ENCODE measurements at places on chromosomes 13 and 19. TPM values are rescaled to one million over a fixed set of nuclear protein-coding genes. Genes with fewer than 3 reads are reported as not detected.

GRCh38 chr13:30774214-30774730, 38.9 kb downstream of the ALOX5AP start:
- no peaks in the 10 kb centered on the region for H3K4me1 ChIP-seq
- no peak for DNase-seq
- no peaks in the 10 kb centered on the region for H3K36me3 ChIP-seq
- no peak overlapping the region for H3K4me3 ChIP-seq
- no peaks in the 10 kb centered on the region for H3K27me3 ChIP-seq
- H3K27ac ChIP-seq = no peak overlapping the region

GRCh38 chr19:37127999-37128820, 44.3 kb downstream of the ZNF585A start:
- DNase-seq = no peak
- H3K36me3 ChIP-seq = peaks cover 17% of the 10 kb centered on the region
- no peaks in the 10 kb centered on the region for H3K4me1 ChIP-seq

GRCh38 chr13:90455823-90456222, 891.7 kb upstream of the MIR17HG start:
- H3K4me3 ChIP-seq = no peak overlapping the region
- no peaks in the 10 kb centered on the region for H3K36me3 ChIP-seq

DNA sequence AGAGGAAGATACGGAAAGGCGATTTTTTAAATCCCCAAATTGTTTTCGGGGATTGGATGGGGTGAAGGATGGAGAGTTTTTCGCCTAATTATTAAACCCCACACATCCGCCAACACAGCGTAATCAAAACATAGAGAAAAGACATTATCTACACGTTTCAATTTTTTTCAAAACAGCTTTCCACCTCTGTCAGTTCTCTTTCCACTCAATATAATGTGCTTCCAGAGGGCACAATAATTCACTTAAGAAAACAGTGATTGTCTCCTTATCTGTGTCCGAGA, 435 bp upstream of the OBI1 start:
- H3K27me3 ChIP-seq = no peaks in the 10 kb centered on the region
- no peaks in the 10 kb centered on the region for H3K36me3 ChIP-seq
- H3K4me1 ChIP-seq = peaks cover 7% of the 10 kb centered on the region
- H3K4me3 ChIP-seq = peak overlapping the region; percentile 95

DNA sequence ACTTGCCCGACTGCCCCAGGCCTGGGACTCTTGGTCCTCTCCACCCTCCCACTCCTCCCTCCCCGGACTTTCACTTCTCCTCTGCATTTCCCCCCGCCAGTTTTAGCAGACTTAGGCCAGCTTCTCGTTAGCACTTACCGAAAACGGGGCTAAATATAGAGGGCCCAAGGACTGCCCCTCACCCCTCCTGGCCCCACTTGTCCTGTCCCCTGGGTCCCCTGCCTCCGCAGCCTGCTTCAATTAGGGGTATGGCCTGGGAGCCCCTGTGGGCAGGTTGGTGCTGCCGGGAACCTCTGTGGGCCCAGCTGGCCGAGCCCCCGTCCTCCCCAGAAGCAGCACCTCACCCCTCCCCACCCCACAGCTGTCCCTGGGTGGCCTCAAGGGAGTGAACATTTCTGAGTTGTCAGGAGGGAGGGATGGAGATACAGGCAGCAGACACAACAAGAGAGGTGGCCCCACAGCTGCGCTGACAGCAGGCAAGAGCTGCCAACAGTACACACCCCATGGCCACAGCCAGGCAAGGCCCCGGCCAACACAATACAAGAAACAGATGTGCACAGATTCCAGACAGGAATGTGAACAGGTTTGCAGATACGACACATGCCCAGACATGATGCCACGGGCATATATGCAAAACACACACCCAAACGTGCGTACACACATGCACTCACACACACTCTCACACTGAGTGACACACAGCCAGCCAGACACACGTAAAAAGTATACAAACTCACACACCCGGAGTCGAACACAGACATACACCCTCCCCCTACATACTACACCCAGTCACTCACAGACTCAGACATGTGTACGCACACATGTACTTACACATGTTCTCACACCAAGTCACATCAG, 2.6 kb downstream of the POU2F2 start:
- no peaks in the 10 kb centered on the region for H3K36me3 ChIP-seq
- no peak overlapping the region for H3K27ac ChIP-seq
- DNase-seq = peak; percentile 84
- no peak overlapping the region for H3K4me3 ChIP-seq
- peaks cover 18% of the 10 kb centered on the region for H3K27me3 ChIP-seq

- H3K27me3 ChIP-seq = no peaks in the 10 kb centered on the region
- DNase-seq = no peak
- no peak overlapping the region for H3K27ac ChIP-seq
- H3K36me3 ChIP-seq = no peaks in the 10 kb centered on the region
Measured at GRCh38 chr13:106415971-106416370, 119.5 kb downstream of the EFNB2 start.

- H3K27me3 ChIP-seq = no peaks in the 10 kb centered on the region
- no peak overlapping the region for H3K27ac ChIP-seq
- H3K36me3 ChIP-seq = no peaks in the 10 kb centered on the region
- no peaks in the 10 kb centered on the region for H3K4me1 ChIP-seq
- DNase-seq = no peak
- no peak overlapping the region for H3K4me3 ChIP-seq
Measured at GRCh38 chr19:3612330-3612729, 5.7 kb upstream of the TBXA2R start.

- H3K27ac ChIP-seq = no peak overlapping the region
- H3K27me3 ChIP-seq = no peaks in the 10 kb centered on the region
- H3K36me3 ChIP-seq = no peaks in the 10 kb centered on the region
- H3K4me1 ChIP-seq = no peaks in the 10 kb centered on the region
Measured at GRCh38 chr13:28574617-28575142, 79.8 kb upstream of the FLT1 start.

DNA sequence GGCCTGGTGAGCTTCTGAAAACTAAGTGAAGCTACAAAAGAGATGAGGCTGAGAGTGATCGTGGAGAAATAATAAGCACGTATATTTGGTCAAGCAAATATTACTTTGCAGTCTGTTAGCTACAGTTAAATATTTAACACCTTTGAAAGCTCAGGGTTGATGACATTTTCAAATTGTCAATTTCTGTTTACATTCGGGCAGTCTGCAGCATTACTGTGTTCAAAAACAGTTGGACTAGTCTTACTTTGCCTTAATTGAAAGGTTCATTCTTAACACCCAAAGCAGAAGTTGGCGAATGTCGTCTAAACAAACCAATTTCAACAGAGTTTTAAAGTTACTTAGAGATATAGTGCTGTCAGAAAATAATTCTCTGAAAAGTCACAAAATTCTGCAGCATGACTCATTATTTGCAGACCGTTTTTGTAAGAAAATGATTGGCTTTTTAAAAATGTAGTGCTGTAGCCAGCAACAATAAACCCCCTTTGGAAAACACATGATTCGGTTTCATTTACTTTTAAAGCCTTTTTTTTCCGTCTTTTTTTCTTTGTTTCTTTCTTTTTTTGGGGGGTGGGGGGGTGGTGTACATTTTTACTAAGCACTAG, 549.0 kb downstream of the GPC6 start:
- H3K4me1 ChIP-seq = no peaks in the 10 kb centered on the region
- H3K27ac ChIP-seq = no peak overlapping the region
- H3K27me3 ChIP-seq = no peaks in the 10 kb centered on the region
- no peaks in the 10 kb centered on the region for H3K36me3 ChIP-seq
- no peak for DNase-seq

DNA sequence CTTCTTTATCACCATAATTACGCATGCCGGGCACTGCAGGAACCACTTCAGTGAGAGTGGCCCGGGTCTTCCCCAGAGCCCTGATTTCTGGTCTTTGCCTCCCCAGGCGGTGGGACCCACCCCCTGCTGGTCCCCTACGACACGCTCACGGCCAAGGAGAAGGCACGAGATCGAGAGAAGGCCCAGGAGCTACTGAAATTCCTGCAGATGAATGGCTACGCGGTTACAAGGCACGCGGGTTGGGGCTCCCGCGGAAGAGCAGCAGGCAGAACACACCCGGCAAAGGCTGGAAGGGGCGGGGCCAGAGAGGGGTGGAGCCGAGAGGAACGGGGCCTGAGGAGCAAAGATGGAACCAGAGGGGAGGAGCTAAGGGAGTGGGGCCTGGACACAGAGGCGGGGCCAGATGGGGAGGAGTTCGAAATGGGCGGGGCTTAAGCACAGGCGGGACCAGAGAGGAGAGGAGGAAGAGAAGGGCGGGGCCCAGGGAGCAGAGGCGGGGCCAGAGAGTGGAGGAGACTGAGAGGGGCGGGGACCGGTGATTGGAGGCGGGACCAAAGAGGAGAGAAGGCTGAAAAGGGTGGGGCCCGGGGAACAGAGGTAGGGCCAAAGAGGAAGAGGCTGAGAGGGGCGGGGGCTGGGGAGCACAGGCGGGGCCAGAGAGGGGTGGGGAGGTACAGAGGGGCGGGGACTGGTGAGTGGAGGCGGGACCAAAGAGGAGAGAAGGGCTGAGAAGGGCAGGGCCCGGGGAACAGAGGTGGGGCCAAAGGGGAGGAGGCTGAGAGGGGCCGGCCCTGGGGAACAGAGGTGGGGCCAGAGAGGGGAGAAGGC, 73.4 kb downstream of the RYR1 start:
- DNase-seq = peak; percentile 89
- H3K27me3 ChIP-seq = no peaks in the 10 kb centered on the region
- no peak overlapping the region for H3K4me3 ChIP-seq

- no peaks in the 10 kb centered on the region for H3K36me3 ChIP-seq
- peak overlapping the region; percentile 79 for H3K27ac ChIP-seq
- H3K4me3 ChIP-seq = peak overlapping the region; percentile 37
- H3K4me1 ChIP-seq = peaks cover 52% of the 10 kb centered on the region
- DNase-seq = peak; percentile 70
Measured at GRCh38 chr19:40279120-40279551, 6.0 kb downstream of the AKT2 start.

- H3K36me3 ChIP-seq = no peaks in the 10 kb centered on the region
- no peak for DNase-seq
Measured at GRCh38 chr13:50410921-50411746, 395.9 kb downstream of the KCNRG start.

- H3K36me3 ChIP-seq = no peaks in the 10 kb centered on the region
- H3K4me1 ChIP-seq = no peaks in the 10 kb centered on the region
- H3K4me3 ChIP-seq = no peak overlapping the region
- H3K27ac ChIP-seq = no peak overlapping the region
- H3K27me3 ChIP-seq = no peaks in the 10 kb centered on the region
- DNase-seq = no peak
Measured at GRCh38 chr13:66661336-66661735, 568.8 kb downstream of the PCDH9 start.

DNA sequence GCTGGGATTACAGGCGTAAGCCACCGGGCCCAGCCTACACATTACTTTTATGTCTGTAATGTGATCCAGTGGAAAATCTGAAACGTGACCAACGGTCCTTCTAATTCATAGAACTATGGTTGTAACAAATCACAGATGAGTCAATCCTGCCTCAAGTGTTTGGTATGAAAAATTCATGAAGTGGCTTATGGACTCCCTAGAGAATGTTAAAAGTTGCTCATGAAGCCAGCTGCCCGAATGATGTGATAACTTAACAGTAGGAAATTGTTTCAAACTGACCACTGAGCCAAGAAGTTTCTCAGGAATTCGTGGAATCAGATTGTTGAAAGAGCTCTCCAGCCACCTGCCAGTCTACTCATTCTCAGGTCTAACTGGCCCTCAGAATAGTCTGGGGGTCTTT, 59.4 kb upstream of the FARP1 start:
- DNase-seq = no peak
- H3K4me3 ChIP-seq = no peak overlapping the region
- H3K27ac ChIP-seq = no peak overlapping the region
- no peaks in the 10 kb centered on the region for H3K27me3 ChIP-seq
- no peaks in the 10 kb centered on the region for H3K36me3 ChIP-seq

- no peaks in the 10 kb centered on the region for H3K4me1 ChIP-seq
- H3K27me3 ChIP-seq = no peaks in the 10 kb centered on the region
- H3K4me3 ChIP-seq = no peak overlapping the region
Measured at GRCh38 chr19:28618504-28618903, 594.4 kb downstream of the UQCRFS1 start.

DNA sequence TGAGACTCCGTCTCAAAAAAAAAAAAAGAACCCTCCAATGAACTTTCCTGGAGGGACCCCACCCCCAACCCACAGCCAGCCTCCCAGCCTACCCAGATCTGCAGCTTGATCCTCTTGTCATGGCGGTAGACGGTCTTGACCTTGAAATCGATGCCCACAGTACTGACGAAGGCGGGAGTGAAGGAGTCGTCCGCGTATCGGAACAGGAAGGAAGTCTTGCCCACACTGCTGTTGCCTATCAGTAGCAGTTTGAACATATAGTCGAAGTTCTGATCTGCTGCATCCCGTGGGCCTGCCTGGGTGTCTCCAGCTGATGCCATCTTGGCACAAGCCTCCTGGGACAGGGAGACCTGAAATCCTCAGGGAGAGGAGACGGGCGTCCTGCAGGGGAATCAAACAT, 2.4 kb downstream of the RAB3D start:
- H3K36me3 ChIP-seq = peaks cover 7% of the 10 kb centered on the region
- no peak overlapping the region for H3K4me3 ChIP-seq
- no peak overlapping the region for H3K27ac ChIP-seq
- peaks cover 9% of the 10 kb centered on the region for H3K4me1 ChIP-seq
- H3K27me3 ChIP-seq = no peaks in the 10 kb centered on the region

- no peaks in the 10 kb centered on the region for H3K4me1 ChIP-seq
- no peak overlapping the region for H3K27ac ChIP-seq
- no peaks in the 10 kb centered on the region for H3K27me3 ChIP-seq
- no peaks in the 10 kb centered on the region for H3K36me3 ChIP-seq
Measured at GRCh38 chr13:50052478-50052877, 37.2 kb downstream of the KCNRG start.

GRCh38 chr13:98563071-98563470, 13.8 kb downstream of the STK24 start:
- DNase-seq = no peak
- H3K27ac ChIP-seq = no peak overlapping the region
- H3K4me3 ChIP-seq = no peak overlapping the region
- H3K27me3 ChIP-seq = no peaks in the 10 kb centered on the region
- H3K4me1 ChIP-seq = peaks cover 2% of the 10 kb centered on the region
- no peaks in the 10 kb centered on the region for H3K36me3 ChIP-seq

GRCh38 chr19:56108447-56109195, 12.5 kb downstream of the ZNF787 start:
- peak; percentile 69 for DNase-seq
- H3K27me3 ChIP-seq = no peaks in the 10 kb centered on the region
- no peak overlapping the region for H3K4me3 ChIP-seq
- H3K27ac ChIP-seq = no peak overlapping the region
- H3K36me3 ChIP-seq = no peaks in the 10 kb centered on the region

The DAZAP1 gene
- total RNA-seq = 98.5 TPM

The TUBA3C gene
- not detected for total RNA-seq

The ZGLP1 gene
- 4.6 TPM for total RNA-seq

The TMEM238 gene
- 24.3 TPM for total RNA-seq

The KRTDAP gene
- not detected for total RNA-seq

The SOHLH2 gene
- total RNA-seq = 0.54 TPM

The RASIP1 gene
- total RNA-seq = 23.3 TPM

The NACC1 gene
- 46.1 TPM for total RNA-seq

The PTPRH gene
- total RNA-seq = 2.8 TPM

The NPHS1 gene
- total RNA-seq = 0.25 TPM

The FBXL12 gene
- total RNA-seq = 22.2 TPM

The GNA15 gene
- total RNA-seq = 8.7 TPM

The STK24 gene
- 122 TPM for total RNA-seq

The LILRB4 gene
- 9.9 TPM for total RNA-seq

The CDC34 gene
- total RNA-seq = 33.8 TPM

The CALR gene
- total RNA-seq = 1,087 TPM
